ENCODE measurements at places on chromosomes 3 and 15.

DNA sequence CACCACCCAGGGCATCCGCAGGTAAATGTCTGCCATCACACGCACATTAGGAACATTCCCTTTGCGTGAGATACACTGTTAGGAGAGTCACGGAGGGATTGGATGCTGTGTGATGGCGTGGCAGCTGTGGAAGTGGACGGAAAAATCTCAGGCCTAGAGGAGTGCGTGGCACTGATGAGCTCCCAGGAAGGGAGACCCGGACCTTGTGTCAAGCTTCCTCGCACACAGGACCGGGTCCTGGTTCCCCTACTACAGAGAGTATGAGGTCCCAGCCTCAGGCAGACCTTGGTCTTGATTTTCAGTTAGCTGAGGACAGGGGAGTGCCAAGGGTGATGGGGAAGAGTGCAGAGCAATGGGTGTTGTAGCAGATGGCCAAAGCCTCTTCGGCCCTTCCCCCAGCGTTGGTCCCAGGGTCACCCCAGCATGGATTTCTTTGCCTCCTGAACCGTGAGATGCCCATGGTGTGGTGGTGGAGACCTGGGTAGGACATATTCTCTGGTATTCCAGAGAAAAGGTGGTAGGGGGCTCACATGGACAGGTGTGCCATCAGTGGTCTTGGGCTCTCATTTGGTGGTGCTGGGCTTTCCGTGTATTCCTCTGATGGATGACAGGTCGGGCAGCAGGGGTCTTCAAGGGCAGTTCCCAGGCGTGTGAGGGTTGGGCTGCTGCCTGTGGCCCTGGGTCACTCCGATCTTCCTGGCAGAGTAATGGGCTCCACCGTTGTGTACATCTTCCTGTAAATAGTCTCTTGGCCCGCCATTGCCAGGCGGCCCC lies 105.1 kb downstream of the SNRPN start:
- no peak for DNase-seq

DNA sequence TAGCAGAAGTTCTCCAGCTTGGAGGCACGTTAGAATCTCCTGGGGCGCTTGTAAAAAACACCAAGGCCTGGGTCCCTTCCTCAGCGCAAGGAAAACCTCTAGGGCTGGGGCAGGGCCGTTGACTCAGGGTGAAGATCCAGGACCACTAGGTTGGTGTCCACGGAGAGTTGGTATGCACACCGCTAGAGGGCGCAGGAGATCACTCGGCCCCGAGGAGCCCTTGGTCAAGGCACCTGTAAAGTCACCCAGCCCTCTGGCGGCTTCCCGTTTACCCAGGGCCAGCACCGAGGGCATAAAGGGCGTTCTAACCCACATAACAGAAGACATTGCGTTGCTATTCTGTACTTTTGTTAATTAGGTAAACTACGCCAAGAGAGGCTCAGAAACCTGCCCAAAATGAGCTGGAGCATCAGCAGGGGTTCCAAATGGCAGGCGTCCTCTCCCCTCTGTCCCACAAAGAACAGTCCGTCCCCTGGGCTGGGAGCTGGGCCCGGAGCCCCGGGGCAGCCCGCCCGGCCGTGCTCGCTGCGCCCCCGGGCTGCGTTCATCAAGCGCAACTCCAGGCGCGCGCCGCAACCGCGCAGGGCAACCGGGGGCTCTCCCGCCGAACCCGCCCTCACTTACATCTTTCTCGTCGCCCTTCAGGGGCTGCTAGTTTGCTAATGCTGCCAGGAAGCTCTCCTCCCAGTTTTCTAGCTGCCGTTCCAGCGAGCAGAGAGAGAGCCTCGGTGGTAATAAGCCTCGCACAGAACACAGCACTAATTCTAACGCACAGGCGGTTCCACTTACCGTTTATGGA lies 332.1 kb downstream of the ARRDC4 start:
- peak; percentile 16 for DNase-seq

DNA sequence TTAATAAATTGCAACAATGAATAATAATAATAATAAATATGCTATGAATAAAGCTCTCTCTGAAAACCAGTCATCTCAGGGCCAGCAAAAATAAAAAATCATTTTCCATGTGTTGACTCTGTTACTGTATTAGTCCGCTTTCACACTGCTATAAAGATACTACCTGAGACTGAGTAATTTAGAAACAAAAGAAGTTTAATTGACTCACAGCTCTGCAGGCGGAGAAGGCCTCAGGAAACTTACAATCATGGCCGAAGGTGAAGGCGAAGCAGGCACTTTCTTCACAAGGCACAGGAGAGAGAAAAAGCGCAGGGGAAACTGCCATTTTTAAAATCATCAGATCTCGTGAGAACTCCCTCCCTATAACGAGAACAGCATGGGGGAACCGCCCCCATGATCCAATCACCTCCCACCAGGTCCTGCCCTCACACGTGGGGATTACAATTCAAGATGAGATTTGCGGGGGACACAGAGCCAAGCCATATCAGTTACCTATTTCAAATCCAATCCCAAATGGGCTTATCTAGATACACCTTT lies 224.1 kb downstream of the IGSF11 start:
- DNase-seq: no peak

- DNase-seq: no peak
These were observed 89.4 kb upstream of the SOX2 start for GRCh38 chr3:181622365-181622764.

GRCh38 chr3:45272828-45273470 lies 46.9 kb upstream of the TMEM158 start:
- no peak for DNase-seq

DNA sequence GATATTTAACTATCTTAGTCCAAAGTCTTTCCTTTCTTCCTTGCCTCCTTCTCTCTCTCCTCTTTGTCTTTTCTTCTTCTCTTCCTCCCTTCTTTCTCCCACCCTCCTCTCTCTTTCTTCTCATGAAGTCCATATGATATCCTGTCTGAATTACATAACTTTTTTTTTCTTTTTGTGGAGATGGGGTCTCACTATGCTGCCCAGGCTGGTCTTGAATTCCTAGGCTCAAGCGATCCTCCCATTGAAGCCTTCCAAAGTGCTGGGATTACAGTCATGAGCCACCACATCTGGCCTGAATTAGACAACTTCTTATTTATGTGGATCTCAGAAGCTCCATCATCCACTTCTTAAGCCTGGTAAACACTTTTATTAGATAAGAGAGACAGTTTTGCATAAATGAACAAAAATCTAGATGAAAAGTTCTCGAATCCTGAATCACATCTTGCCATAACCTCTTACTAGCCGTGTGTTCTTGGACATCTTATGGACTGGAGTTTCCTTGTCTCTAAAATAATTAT lies 206.5 kb downstream of the LPP start:
- DNase-seq: no peak

GRCh38 chr15:77032647-77033416 lies 37.9 kb downstream of the PSTPIP1 start:
- DNase-seq: no peak

DNA sequence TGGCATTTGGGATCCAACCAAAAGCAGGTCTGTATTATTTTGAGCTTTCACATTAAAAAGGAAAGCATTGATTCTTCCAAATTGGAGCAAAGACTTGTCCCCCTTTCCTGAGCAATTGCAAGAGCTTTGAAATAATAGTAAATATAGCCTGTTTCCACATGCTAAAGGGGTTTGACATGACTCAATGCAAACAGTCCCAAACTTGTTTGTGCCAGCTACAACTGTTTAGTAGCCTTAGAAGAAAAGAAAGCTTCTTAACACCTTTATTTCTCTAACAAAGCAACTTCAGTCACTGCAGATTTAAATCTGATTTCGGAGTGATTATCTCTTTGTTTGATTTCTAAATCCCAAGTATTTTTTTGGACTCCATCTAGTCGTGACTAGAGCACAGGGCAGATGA lies 180.2 kb downstream of the SEMA6D start:
- DNase-seq: no peak

GRCh38 chr3:115072265-115073021 lies 74.6 kb downstream of the ZBTB20 start:
- DNase-seq: no peak

GRCh38 chr15:75832114-75832513 lies 11.1 kb upstream of the UBE2Q2 start:
- no peak for DNase-seq

DNA sequence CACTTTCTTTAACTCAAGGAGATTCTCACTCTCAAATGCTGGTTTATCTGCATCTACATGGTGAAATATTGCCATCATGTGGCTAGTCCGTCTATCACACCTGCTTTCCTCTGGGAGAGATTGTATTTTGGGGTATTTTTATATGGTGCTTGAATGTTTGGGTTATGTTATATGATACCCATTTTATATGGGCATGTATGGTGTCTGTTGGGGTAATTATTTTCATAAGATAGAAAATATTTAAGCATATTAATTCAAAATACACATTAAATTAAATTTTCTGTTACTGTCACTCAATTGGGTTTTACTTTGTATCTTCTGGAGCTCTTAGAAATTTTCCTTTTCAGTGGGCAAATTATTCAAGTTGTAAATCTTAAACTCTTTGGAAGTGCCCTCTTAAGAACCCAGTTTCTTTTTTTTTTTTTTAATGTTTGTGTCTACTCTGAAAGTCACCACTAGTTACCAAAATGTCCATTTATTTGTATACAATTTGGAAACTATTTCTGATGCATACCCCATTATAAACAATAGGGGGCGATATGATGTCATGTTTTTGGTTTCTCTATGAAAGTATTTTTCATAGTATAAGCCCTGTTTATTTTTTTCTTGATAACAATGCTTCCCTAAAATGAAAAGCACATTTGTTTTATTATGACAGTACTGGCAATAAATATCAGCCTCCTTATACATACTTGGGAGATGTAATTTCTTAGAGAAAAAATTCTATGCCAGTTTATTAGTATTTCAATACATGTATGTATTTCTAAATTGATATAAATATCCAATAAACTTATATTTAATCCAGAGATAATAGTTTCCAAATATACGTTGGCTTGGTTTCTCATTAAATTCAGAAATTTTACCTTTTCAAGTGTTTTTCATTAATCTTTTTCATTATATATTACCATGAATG lies 36.1 kb upstream of the PLSCR5 start:
- no peak for DNase-seq

DNA sequence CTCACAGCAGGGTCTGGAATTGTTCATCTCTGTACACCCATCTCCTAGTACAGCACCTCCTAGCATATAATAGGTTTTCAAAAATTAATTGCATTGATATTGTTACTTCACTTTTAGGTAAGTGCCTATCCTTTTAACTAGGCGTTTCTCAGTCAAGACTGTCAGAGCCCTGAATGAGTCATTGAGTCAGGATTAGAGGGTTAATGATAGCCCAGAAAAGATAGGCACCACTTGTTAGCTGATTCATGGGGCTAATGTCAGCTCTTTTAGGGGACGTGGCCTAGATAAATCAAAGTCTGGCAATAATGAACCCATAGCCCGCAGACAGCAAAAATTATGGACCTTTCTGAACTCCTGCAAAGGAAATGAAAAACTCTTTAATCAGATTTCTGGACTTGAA lies 42.9 kb downstream of the TIMP4 start:
- no peak for DNase-seq

GRCh38 chr15:65285291-65286068 lies 1.2 kb downstream of the PARP16 start:
- no peak for DNase-seq

DNA sequence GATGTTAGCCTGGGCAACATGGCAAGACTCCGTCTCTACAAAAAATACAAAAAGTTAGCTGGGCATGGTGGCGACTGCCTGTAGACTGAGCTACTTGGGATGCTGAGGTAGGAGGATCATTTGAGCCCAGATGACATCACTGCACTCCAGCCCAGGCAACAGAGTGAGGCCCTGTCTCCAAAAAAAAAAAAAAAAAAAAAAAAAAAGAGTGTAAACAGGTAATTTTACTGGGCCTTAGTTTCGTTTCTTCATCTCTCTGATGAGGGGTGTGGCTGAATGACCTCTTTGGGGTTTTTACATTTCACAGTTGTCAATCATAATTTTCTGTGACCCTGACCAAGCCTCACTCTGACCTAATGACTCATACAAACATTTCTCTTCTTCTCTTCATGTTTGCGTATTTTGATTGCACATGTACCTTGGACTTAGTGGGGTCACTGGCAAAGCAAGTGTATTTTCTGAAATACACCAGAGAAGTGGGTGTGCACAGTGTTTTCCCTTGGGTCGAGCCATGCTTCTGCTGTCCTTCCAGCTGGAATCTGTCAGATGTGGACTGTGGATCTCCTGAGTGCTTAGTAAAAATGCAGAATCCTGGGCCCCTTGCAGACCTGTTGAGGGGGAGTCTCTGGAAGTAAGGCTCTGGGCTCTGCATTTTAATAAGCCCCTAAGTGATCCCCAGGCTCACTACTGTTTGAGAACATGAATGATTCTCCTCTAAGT lies 140.5 kb downstream of the FNDC3B start:
- DNase-seq: no peak

DNA sequence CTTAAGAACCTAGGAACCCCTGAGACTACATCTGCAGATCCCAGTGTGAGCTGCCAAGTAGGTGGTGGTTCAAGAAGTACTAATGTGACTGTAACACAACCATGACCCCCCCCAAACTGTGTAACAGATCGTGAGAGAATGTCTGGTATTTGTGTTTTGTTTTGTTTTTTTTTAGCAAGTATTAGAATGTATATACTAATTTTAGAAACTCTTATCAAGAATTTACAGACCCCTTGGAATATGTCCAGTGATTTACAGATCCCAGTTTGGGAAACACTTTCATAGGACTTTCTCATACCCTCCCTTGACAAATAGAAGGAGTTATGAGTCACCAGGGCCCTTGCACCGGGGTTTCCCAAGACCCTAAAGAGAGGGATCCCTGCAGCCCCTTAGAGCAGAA lies 79.8 kb downstream of the SEMA5B start:
- no peak for DNase-seq

GRCh38 chr3:15979495-15979894 lies 181.7 kb upstream of the ANKRD28 start:
- DNase-seq: no peak

- DNase-seq: no peak
These were observed 11.2 kb downstream of the STIMATE start for GRCh38 chr3:52886049-52886730.

DNA sequence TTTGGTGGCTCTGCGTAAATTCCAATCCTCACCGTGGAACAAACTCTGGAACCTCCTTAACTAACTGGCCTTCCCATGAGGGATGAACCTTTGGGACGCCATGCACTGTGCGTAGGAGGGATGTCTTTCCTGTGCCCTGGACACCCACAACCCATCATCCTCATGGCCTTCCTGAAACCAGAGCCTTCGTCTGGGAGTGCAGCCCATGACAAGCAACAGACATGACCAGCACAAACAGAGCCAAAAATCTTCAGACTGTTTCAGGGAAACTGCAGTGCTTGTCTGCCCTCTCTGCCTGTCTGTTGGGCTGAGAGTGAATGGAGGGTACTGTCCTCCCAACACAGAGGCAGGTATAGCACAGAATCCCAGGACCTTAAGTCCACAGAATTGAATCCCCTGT lies 61.1 kb upstream of the BOC start:
- no peak for DNase-seq

- DNase-seq: no peak
These were observed 20.3 kb downstream of the PPCDC start for GRCh38 chr15:75043509-75044257.

GRCh38 chr3:113533534-113533892 lies 1.2 kb downstream of the SIDT1 start:
- no peak for DNase-seq

GRCh38 chr3:133509488-133509887 lies 64.0 kb upstream of the CDV3 start:
- DNase-seq: no peak

Data from D721Med (cell line).